LHCN-M2 (cell line): ENCODE measurements at places on chromosomes 6 and 20. TPM values are rescaled to one million over a fixed set of nuclear protein-coding genes. Genes with fewer than 3 reads are reported as not detected.

- DNase-seq, result peak; percentile 13
Observed at GRCh38 chr20:2084703-2085102, 16.9 kb upstream of the STK35 start.

GRCh38 chr6:133903855-133904254 is 14.9 kb downstream of the TCF21 start:
- no peak for DNase-seq

DNA sequence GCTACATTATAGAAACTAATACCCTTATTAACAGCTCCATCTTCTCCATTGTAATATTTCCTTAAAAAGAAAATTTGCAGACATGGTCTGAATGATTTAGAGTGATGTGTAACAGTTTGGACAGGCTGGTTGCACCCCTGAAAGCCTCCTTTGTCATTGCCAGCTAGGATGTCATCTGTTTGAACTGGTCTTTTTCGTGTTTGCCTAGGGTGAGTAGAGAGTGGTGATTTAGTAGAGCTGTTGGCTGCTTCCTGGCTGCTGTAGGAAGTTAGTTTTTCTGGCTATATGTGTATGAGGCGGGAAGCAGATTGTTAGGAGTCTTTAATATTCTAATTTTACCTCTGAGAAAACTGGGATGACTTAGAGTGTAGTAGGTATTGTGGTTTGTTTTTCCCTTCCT is 101.1 kb downstream of the ZFAND3 start:
- DNase-seq, result no peak

GRCh38 chr20:36847710-36848040 is 28.3 kb upstream of the TLDC2 start:
- no peak for DNase-seq

DEFB124 gene
- not detected in 2 replicates for total RNA-seq

DNA sequence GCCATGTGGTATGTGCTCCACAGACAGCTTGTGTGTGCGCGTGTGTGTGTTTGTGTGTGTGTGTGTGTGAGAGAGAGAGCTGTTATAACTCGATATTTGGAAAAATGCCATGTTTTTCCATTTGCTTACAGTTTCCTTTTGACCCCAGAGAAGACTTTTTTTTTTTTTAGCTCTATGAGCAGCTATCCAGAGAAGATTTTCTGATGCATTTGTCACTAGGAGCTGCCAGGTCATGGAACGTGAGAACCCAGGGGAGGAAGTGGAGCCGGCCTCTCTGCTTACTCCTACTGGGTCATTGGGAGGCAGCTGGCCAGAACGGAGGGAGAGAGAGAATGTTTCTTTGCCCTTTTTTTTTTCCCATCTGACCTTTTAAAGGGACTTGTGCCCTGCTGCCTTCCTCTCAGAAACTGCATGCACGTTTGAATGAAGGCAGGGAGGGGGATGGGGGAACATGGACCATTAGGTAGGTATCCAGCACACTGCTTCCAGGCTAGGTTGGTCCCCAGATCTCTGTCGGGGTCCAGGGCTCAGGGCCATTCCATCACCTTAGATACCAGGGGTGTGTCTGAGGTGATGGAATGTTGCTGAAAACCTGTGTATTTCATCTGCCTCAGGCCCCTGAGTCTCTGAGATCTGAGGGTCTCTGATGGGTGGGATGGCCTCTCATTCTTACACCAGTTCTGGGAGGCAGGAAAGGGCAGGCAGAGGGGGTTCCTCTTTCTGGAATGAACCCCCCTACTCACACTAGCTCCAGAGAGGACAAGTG is 11.2 kb upstream of the MRPS18A start:
- DNase-seq, result peak; percentile 81

- no peak for DNase-seq
Observed at GRCh38 chr20:63701051-63701328, 4.5 kb downstream of the TNFRSF6B start.

DNA sequence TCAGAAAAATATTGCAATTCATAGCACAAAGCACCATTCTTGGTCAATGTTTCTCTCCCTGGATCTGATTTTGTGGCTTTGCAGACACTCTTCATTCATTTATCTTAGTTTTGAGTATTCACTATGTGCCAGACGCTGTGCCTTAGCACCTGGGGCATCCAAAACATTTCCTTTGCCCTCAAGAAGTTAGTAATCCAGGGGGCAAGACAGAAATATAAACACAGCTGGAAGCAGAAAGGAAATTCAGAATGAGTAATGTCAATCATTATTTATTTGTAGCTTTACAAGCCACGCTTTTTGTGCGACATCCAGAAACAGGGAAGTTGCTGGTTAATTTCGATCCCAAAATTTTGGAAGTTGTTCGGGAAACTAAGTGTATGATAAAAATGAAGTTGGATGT is 71.4 kb downstream of the DNAH8 start:
- no peak for DNase-seq

GTF3C6 gene
- 126 and 149 TPM in 2 replicates for total RNA-seq

- no peak for DNase-seq
Observed at GRCh38 chr6:154430481-154430919, 73.9 kb upstream of the IPCEF1 start.

DNA sequence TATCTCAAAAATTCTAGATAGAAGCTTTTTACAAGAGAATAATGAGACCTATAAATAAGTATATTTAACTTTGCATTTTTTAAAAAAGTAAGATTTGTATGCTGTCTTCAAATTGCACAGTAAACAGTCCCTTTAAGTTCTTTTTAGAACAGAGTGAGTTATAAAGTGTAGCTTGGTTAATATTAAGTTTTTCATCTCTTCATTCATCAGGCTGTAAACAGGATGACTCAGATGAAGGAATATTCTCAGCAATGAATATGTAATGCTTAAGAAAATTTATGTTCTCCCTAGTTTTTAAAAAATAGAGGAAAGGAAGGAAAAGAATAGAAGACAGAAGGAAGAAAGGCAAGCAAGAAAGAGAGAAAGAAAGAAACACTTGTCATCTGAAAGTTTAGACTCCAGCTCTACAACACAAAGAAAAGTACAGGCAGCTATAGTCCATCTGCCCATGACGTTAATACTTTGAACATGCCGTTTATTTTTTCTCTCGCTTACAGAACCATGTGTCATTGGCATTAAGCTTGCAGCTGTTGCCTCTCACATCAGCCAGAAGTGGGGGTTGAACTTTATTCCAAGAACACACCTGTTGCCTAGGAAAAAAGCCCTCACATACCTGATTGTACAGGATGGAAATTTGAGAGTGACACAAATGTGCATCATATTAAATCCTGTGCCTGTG is 36.1 kb downstream of the CAP2 start:
- peak; percentile 98 for DNase-seq

- DNase-seq, result no peak
Observed at GRCh38 chr20:23090147-23090546, 4.0 kb upstream of the CD93 start.

DNA sequence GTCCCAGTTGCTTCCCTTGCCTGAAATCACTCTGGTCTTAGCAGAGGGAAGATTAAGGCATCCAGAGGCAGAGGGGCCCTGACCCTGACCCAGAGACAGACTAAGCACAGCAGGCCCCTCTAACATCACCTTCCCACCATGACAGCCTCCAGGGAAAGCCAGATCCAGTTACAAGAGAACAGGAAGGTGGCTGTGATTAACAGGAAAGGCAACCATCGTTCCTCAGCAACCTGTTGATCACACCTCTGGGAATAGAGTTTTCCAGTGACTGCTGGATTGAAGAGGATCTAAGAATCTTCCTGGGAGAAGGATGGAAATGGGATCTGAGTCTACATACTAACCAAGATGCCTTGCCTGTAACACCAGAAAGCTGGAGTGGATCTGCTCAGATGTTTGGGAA is 5.2 kb upstream of the TREM1 start:
- DNase-seq, result no peak

DNA sequence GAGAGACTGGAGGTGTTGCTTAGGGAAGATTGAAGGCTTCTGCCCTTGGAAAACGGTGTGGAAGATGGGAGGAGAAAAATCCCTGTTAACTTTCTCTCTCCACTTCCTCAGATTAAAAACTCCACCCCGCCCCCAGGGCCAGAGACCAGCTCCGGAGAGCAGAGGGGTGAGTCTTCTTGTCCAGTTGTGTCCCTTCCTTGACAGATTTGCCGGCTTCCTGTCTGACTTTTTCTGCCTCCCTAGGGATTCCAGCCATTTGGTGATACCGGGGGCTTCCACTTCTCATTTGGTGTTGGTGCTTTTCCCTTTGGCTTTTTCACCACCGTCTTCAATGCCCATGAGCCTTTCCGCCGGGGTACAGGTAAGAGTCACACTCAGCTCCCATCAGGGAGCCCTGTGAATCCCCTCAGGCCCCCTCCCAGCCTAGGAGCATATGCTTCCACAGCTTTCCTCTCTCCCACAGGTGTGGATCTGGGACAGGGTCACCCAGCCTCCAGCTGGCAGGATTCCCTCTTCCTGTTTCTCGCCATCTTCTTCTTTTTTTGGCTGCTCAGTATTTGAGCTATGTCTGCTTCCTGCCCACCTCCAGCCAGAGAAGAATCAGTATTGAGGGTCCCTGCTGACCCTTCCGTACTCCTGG is 1.7 kb downstream of the RNF5 start:
- DNase-seq, result no peak

RAD21L1 gene
- total RNA-seq, result 0.19 and 0.29 TPM in 2 replicates

DNA sequence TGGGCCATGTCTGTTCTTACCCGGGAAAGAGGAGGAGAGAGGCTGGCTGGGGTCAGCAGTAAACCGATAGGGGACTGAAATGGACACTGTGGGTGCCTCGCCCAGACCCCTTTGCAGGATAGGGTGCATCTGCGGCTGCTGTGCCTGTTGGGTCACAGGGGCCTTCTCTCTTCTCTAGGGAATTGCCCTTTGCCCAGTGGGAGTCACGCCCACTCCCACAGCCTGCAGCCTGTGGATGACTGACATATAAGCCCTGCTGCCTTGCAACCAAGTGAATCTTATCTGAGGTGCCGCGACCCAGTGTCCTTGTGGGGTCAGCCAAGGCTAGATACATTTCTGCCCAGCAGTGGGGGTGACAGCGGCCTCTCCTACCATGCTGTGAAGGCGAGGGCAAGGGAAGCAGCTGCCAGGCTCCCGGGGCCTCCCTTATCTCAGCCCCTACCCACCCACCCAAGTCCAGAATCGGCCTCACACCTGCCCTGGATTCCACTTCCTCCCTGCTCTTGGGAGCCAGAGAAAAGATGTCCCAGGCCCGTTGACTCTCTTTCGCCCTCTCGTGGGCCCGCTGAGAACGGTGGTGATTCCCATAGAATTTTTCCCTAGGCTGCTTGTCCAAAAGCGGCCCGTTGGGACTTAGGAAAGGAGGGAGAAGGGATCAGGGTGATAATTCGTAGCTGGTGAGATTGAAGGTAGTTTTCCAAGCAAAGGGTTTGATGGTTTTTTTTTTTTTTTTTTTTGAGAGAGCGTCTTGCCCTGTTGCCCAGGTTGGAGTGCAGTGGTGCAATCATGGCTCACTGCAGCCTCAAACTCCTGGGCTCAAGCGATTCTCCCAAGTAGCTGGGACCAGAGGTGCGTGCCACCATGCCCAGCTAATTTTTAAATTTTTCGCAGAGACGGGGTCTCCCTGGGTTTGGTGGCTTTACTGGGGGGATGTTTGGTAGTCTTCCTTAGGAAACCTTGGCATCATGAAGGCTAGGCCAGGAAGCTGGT is 76.4 kb upstream of the RNF24 start:
- peak; percentile 52 for DNase-seq

DNA sequence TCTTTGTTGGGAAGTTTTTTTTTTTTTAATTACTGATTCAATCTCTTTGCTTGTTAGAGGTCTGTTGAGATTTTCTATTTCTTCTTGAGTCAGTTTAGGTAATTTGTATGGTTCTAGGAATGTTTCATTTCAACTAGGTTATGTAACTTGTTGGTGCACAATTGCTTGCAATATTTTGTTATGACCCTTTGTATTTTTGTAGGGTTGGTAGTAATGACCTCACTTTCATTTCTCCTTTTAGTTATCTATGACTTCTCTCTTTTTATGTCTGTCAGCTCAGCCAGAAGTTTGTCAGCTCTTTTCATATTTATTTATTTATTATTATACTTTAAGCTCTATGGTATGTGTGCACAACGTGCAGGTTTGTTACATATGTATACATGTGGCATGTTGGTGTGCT is 51.1 kb upstream of the SLC24A3 start:
- DNase-seq, result no peak

DNA sequence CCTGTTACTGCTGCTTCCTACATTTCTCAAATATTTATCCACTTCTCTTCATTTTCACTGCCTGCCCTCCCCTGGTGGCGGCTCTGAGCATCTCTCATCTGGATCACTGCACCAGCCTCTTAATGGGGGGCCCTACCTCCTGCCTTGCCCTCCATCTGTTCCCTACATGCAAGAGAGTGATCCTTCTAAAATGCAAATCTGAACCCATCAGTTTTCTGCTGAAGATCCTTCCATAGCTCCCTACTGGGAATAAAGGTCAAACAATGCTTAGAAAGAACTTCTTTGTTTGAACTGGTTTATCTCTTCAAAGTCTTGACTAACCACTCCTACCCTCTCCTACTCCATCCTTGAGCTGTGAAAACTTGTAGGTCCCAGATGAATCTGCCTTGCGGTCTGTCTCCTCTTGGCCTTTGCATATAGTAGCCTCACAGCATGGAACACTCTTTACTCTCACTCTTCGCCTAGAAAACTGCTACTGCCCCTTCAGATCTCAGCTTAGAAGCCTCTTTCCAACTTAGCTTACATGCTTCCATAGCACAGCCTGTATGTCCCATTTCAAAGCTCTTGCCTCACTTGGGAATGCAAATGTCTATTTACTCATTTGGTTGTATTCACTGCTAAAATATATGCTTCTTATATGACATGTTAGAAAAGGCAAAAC is 119.3 kb downstream of the QRSL1 start:
- no peak for DNase-seq

DNA sequence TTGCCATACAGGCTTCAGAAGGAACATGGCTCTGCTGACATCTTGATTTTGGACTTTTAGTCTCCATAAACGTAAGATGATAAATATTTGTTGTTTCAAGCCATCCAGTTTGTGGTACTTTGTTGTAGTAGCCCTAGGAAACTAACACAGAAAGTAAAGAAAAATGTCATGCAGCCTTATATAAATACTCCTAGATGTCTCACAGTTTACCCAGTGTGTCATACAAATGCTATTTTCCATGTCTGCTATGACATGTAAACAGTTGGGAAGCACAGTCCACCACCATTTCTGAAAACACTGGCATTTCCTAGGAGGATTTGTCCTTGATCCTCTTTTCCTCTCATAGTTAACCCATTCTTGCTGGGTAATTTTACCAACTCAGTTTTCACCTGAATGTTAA is 30.6 kb upstream of the ME1 start:
- DNase-seq, result no peak

GRCh38 chr6:3609388-3609787 is 142.1 kb downstream of the PXDC1 start:
- DNase-seq, result no peak

PTCHD4 gene
- total RNA-seq, result 21.0 and 23.6 TPM in 2 replicates

USP49 gene
- total RNA-seq, result 1.6 and 1.7 TPM in 2 replicates

GRCh38 chr6:150081702-150082101 is 12.8 kb upstream of the ULBP3 start:
- DNase-seq, result no peak

PFDN6 gene
- 67.6 and 82.1 TPM in 2 replicates for total RNA-seq

GRCh38 chr6:39865011-39865888 is 69.0 kb downstream of the MOCS1 start:
- peak; percentile 75 for DNase-seq

RGS17 gene
- 33.6 and 39.4 TPM in 2 replicates for total RNA-seq

DNA sequence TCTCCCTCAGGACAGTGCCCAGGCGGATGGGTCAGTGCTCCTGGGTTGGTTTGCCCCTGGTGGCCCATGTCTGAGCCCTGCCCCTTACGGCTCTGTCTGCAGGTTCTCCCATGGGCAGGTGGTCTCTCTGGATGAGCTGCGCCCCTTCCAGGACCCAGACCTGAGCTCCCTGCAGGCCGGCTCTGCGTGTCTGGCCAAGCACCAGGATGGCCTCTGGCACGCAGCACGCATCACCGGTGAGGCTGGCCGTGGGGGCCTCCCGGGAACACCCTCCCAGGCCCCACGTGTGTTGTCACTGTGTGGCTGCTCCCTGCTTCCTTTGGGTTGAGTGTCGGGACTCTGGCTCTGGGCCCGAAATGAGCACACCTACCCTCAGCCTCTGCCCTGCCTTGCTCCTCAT is 3.3 kb upstream of the LIME1 start:
- DNase-seq, result no peak
